ENCODE measurements at places on chromosomes 5 and 9.

- H3K27ac ChIP-seq, result no peak overlapping the region
- no peaks in the 10 kb centered on the region for H3K4me1 ChIP-seq
- no peak for DNase-seq
- no peaks in the 10 kb centered on the region for H3K27me3 ChIP-seq
- no peak overlapping the region for H3K4me3 ChIP-seq
- H3K36me3 ChIP-seq, result no peaks in the 10 kb centered on the region
Measured at GRCh38 chr5:53323511-53323910, 156.9 kb upstream of the FST start.

GRCh38 chr5:138111937-138112336 lies 27.3 kb downstream of the NME5 start:
- H3K27me3 ChIP-seq, result peaks cover 9% of the 10 kb centered on the region
- no peak overlapping the region for H3K4me3 ChIP-seq
- no peaks in the 10 kb centered on the region for H3K4me1 ChIP-seq

DNA sequence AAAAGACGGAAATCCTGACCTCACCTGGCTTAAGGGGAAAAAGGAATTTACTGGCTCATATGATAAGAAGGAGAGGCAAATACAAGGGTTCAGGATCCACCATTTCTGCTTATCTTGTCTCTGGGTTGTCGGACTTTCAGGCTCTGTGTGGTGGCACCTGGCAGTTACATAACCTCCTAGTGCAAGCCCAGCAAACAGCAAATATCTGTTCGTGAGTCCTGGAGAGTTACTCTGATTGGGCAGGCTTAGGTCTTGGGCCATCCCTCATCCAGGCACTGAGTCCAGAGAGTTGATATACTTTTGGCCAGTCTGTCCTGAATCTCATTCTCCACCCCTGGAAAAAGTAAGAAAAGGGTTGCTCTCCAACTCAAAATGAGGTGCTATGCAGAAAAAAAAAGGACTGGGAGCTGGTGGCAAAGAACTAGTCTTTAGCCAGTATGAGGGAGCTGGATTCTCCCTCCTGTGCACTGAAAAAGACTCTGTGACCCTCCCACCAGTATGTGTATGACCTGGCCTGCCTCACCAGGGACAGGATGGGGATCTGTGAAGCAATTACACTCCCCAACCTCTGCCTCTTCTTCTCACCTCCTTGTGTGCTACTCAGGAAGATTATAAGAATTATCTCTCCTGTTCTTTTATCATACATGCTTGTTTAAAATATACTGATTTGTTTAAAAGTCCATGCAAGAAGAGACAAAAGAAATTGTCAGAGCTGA lies 282.9 kb downstream of the ARHGAP26 start:
- no peak overlapping the region for H3K27ac ChIP-seq
- peaks cover 35% of the 10 kb centered on the region for H3K36me3 ChIP-seq
- H3K4me1 ChIP-seq, result peaks cover 2% of the 10 kb centered on the region
- DNase-seq, result no peak

- DNase-seq, result no peak
- H3K4me1 ChIP-seq, result no peaks in the 10 kb centered on the region
- no peaks in the 10 kb centered on the region for H3K27me3 ChIP-seq
- no peak overlapping the region for H3K27ac ChIP-seq
- H3K4me3 ChIP-seq, result no peak overlapping the region
Measured at GRCh38 chr5:14696851-14697250, 32.3 kb downstream of the OTULIN start.

- no peaks in the 10 kb centered on the region for H3K4me1 ChIP-seq
- H3K27me3 ChIP-seq, result no peaks in the 10 kb centered on the region
- H3K27ac ChIP-seq, result no peak overlapping the region
- H3K36me3 ChIP-seq, result no peaks in the 10 kb centered on the region
- no peak overlapping the region for H3K4me3 ChIP-seq
Measured at GRCh38 chr9:72540348-72540873, 19.0 kb downstream of the TMC1 start.

- H3K36me3 ChIP-seq, result no peaks in the 10 kb centered on the region
- H3K27me3 ChIP-seq, result no peaks in the 10 kb centered on the region
- no peak overlapping the region for H3K27ac ChIP-seq
- no peaks in the 10 kb centered on the region for H3K4me1 ChIP-seq
Measured at GRCh38 chr5:72055636-72056035, 51.6 kb upstream of the MAP1B start.

DNA sequence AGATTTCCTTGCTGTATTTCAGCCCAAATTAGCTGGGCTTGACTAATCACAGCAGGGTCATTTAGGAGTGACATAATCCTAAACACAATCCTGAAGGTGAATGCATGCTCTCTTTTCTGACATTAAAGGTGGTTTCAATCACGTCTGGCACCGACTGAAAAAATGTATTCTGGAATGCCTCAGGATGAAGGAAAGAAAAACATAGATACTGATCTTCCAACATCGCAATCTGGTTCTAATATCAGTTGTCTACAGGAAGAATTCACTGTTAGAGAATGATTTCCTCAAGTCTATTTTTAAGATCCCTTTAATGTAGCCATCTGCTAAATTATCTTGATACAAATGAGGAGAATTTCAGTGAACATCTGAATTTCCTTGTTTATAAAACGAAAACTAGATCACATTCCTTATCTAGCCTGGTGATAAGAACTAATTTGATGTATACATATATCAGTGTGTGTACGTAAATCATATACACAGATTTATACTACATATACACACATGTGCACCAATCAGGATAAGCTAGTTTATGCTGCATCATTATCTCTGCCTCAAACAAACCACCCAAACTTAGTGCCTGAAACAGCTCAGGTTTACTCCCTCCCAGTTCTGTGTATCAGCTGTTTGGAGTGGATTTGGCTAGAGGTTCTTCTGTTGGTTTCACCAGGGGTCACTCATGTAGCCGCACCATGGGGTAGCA lies 31.3 kb upstream of the TAS2R1 start:
- no peak for DNase-seq
- H3K36me3 ChIP-seq, result no peaks in the 10 kb centered on the region
- no peak overlapping the region for H3K27ac ChIP-seq
- no peaks in the 10 kb centered on the region for H3K4me1 ChIP-seq

GRCh38 chr9:99360026-99360425 lies 137.9 kb downstream of the SEC61B start:
- no peak for DNase-seq
- peaks cover 2% of the 10 kb centered on the region for H3K27me3 ChIP-seq

DNA sequence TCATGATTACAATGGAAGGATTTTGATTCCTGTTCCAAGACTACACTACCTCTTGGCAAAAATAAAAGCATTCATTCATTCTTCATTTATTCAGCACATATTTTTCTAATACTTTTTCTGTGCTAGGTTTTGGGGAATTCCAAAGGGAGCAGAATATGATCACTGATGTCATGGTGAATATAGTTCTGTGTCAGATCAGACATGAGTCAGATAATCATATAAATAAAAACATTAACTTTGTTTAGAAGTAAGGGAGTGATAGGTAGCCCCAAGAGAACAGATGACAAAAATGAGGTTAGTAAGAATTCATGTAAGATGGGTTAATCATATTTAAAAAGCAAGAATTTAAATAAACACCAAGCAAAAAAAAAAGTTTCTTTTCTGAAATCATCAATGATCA lies 94.1 kb upstream of the RANBP6 start:
- H3K4me3 ChIP-seq, result no peak overlapping the region
- no peaks in the 10 kb centered on the region for H3K27me3 ChIP-seq
- H3K36me3 ChIP-seq, result no peaks in the 10 kb centered on the region
- H3K27ac ChIP-seq, result no peak overlapping the region

GRCh38 chr5:115192098-115192497 lies 22.4 kb upstream of the TRIM36 start:
- H3K27me3 ChIP-seq, result no peaks in the 10 kb centered on the region
- DNase-seq, result no peak
- no peak overlapping the region for H3K4me3 ChIP-seq

GRCh38 chr9:129278391-129279237 lies 100.6 kb upstream of the IER5L start:
- no peak for DNase-seq
- no peaks in the 10 kb centered on the region for H3K4me1 ChIP-seq
- H3K36me3 ChIP-seq, result no peaks in the 10 kb centered on the region
- H3K4me3 ChIP-seq, result no peak overlapping the region

GRCh38 chr9:2427120-2427891 lies 194.3 kb upstream of the VLDLR start:
- no peaks in the 10 kb centered on the region for H3K4me1 ChIP-seq
- no peak for DNase-seq
- no peak overlapping the region for H3K4me3 ChIP-seq
- no peaks in the 10 kb centered on the region for H3K36me3 ChIP-seq
- no peaks in the 10 kb centered on the region for H3K27me3 ChIP-seq

GRCh38 chr5:14171046-14171445 lies 27.9 kb downstream of the TRIO start:
- H3K27me3 ChIP-seq, result peaks cover 11% of the 10 kb centered on the region
- H3K4me3 ChIP-seq, result no peak overlapping the region
- peaks cover 24% of the 10 kb centered on the region for H3K4me1 ChIP-seq
- no peaks in the 10 kb centered on the region for H3K36me3 ChIP-seq
- no peak for DNase-seq

All from T-cell (primary cell).